ENCODE measurements at places on chromosomes 16 and 17. TPM values are rescaled to one million over a fixed set of nuclear protein-coding genes. Genes with fewer than 3 reads are reported as not detected.

The SALL1 gene
- not detected for total RNA-seq

The TM4SF5 gene
- total RNA-seq, result 0.56 TPM

The SLC5A11 gene
- total RNA-seq, result 0.64 TPM

The C17orf78 gene
- total RNA-seq, result not detected

The ENO3 gene
- total RNA-seq, result 12.9 TPM

The ABCC11 gene
- 0.56 TPM for total RNA-seq

The ZMYND15 gene
- 2.5 TPM for total RNA-seq

The KCNH6 gene
- not detected for total RNA-seq

The PPM1E gene
- total RNA-seq, result 0.09 TPM

The KCNG4 gene
- not detected for total RNA-seq

The OR3A3 gene
- not detected for total RNA-seq

The OR1E2 gene
- total RNA-seq, result not detected

The PARD6A gene
- 9.5 TPM for total RNA-seq

The TMEM95 gene
- total RNA-seq, result not detected

The BRCA1 gene
- total RNA-seq, result 62.7 TPM

The PRR35 gene
- total RNA-seq, result not detected

The AATK gene
- not detected for total RNA-seq

The RAI1 gene
- 38.0 TPM for total RNA-seq
